Stimulated activated CD8-positive, alpha-beta memory T cell treated with anti-CD3 and anti-CD28 coated beads, Interleukin-4, amount 100 ng/mL, for 4 hours (primary cell): ENCODE measurements at places on chromosomes 4 and X.

GRCh38 chr4:184473499-184474262 lies 669 bp downstream of the IRF2 start:
- DNase-seq: no peak

DNA sequence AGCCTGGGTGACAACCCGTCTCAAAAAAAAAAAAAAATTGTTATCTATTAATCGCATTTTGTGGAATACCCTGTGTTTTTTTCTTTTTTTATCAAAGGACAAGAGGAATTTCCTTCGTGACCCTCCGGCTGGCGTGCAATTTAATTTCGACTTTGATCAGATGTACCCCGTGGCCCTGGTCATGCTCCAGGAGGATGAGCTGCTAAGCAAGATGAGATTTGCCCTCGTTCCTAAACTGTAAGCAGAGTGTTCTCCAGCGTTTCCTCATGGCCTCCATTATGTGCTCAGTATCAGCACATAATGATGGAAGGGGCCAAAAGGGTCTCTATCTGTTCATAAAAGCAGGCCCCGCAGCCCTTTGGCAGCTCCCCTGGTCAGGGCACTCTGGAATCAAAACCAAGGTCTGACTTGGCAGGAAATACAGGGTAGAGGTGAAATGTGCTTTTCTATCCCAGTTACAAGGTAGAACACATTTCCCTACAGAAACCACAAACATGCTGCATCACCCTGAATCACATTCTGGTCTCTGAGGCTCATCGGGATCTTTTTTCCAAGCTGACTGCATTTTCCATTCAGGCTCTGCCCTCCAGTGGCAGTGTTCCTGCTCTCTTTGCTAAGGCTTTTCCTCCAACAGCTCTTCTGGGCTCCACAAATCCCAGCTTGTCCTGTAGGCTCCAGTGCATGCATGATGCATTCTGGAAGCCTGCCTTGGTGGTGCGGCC lies 24.4 kb downstream of the SYAP1 start:
- no peak for DNase-seq

DNA sequence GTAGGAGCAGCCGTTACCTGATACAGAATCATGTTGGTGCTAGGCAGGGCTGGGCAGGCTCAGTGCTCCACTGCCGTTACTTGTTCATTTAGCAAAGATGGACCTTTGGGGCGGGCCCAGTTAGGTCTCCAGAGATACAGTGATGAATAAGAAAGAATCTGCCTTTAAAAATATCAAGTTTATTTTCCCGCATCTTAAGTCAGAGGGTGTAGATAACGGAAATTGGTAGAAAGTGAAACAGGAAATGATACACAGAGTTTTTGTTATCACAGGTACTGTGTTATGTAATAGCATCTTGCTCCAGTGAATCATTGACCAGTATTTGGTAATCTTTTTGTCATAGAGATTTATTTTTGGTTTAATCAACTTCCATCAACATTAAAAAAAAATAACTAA lies 5.5 kb downstream of the TMEM131L start:
- no peak for DNase-seq

- no peak for DNase-seq
Measured at GRCh38 chr4:186820391-186820891, 96.8 kb upstream of the FAT1 start.

DNA sequence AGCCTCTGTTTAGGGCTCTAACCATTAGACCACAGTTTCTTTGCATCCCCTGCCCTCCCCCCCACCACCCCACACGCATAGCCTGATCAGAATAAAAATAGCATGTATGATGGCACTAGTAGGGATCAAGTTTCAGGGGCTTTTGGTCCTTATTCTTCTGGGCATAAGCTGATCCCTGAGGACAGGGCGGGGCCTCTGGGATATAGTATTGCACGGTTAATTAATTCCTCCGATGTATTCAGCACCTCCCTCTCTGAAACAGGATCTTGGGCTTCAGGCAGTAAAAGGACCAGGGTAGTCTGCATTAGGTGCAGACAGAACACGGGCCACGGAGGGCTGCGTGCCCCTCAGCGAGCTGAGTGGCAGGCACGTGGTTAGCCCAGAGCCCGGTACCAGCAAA lies 57.1 kb downstream of the ELF4 start:
- no peak for DNase-seq

DNA sequence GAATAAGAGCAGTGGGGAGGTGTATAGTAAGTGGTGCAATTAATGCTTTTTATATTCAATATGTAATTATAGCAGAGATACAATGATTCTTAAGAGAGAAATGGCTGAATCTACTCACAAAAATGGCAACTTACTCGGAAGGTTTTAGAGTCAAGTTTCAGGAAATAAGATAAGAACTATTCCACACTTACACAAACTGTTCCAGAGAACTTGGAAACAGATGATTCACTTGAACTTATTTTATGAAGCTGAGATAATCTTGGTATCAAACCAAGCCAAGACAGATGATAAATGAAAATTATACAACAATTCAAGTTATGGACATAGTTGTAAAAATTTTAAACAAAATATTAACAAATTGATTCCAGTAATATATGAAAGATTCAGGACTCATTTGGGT lies 311.3 kb upstream of the HS3ST1 start:
- DNase-seq: no peak

- DNase-seq: no peak
Measured at GRCh38 chr4:52868133-52868532, 6.0 kb downstream of the RASL11B start.

DNA sequence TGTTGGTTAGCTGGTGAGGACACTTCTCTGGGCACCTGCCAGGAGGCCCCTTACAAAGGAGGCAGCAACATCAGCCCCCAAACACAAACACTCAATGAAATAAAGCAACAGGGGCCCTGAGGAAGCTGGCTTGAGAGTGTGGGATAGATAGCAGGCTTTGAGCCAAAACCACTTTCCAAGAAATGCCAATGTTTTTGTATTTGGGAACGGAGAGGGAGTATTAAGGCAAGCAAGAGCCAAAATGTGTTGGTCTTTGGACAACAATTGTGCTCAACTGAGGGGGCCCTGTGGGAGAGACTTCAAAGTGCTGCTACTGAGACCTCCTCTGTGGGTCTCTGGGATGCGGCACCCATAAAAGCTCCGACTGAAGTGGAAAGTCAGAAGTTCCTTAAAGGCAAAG lies 41.0 kb downstream of the RAI2 start:
- no peak for DNase-seq

DNA sequence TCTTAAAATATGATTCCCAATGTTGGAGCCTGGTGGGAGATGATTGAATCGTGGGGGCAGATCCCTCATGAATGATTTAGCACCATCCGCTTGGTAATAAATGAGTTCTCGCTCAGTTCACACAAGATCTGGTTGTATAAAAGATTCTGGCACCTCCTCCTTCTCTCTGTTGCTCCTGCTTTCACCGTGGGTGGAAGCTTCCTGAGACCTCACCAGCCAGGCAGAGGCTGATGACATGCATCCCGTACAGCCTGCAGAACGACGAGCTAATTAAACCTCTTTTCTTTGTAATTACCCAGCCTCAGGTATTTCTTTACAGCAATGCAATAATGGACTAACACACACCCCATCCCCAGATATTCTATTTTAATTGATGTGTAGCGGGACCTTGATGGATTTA lies 162.2 kb downstream of the NPFFR2 start:
- DNase-seq: no peak

DNA sequence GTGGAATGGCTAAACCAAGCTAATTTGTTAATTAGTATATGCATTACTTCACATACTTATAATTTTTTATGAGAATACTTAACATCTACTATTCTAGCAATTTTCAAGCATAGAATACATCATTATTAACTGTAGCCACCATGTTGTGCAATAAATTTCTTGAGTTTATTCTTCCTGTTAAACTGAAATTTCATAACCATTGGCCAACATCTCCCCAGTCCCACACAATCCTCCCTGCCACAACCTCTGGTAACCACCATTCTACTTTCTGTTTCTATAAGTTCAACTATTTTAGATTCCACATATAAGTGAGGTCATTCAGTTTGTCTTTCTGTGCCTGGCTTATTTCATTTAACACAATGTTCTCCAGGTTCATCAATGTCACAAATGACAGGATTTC lies 208.5 kb downstream of the PPP4R3C start:
- no peak for DNase-seq

- DNase-seq: no peak
Measured at GRCh38 chrX:69080855-69081465, 84.3 kb downstream of the PJA1 start.

- no peak for DNase-seq
Measured at GRCh38 chr4:37567836-37568235, 118.3 kb downstream of the RELL1 start.

DNA sequence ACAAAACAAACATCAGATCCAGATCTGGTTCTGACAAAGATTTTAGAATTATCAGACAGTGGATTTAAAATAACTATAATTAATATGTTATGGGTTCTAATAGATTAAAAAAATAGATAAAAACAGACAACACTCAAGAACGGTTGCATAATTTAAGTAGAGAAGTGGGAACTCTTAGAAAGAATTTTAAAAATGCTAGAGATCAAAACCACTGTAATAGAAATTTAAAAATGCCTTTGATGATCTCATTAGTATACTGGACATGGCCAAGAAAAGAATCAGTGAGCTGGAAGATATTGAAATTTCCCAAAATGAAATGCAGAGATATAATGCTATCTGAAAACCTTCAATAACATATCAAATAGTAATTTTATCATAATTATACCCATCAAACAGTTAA lies 28.3 kb upstream of the DYNLT3 start:
- DNase-seq: no peak

DNA sequence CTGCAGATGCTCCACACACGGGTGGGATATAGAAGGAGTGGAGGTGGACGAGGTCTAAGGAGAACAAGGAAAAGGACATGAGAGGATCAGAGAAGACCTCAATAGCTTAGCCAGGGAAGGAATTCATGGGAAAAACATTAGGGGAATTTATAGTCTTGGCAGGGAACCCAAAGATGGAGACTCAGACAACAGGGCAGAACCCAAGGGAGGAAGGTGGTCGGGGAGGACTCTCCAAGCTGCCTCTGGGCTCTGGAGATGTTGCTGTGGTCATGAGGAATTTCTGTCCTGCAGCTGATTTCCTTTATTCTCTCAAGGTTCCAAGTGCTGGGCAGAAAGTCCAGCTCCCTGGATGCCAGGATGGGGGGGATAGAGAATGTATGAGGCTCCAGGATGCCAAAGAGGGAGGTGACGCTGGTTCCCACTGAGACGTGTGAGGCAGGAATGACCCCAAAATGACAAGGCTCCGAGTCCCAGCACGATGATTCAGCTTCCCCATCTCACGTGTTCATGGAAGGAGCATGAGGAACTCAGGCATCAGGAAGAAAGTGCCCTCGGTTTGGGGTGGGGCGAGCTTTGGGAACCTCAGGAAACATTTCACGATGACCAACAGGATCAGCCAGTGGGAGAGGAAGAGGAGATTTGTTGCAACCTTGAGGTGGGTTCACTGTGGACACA lies 57.0 kb upstream of the PPP2R3B start:
- no peak for DNase-seq

GRCh38 chrX:68682790-68683189 lies 35.3 kb downstream of the STARD8 start:
- DNase-seq: no peak

DNA sequence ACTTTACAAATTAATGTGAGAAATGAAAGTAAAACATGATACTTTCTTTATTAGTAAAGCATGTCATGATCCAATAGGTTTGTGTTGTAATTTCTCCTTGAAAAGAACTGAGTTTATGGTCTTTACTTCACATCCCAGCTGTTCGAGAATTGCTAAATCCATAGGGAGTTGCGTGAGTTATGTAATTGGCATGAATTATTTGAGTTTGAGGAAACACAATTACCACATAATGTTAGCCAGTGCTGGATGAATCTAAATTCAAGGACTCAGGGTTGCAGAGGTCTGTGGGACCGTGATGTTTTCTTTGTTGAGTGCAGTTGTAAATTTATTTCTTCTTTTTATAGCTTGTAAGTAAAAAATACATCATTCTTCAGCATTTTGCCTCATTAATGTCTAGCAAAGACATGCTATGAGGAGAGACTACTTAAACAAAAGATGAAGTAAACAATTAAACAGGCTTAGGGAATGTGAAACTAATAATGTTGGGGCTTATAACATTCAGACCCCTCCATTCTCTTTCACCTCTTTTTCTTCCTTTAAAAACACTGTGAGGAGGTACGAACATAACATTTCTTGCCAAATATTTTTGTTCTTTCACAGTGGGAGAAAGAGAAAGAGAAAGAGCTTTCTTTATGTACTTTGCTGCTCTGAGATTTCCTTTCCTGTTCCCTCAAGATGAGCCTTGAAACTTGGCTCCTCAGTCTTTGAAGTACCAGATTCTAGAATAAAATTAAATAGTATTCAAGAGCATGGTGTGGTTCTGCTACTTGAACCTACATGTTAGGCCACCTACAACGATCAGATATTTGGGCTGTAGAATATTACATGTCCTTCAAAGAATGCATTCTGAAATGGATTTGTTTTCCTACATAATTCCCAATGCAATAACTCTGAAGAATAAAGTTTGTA lies 159.6 kb upstream of the ANK2 start:
- DNase-seq: no peak

GRCh38 chrX:133921764-133922389 lies 63.5 kb downstream of the GPC3 start:
- DNase-seq: no peak

DNA sequence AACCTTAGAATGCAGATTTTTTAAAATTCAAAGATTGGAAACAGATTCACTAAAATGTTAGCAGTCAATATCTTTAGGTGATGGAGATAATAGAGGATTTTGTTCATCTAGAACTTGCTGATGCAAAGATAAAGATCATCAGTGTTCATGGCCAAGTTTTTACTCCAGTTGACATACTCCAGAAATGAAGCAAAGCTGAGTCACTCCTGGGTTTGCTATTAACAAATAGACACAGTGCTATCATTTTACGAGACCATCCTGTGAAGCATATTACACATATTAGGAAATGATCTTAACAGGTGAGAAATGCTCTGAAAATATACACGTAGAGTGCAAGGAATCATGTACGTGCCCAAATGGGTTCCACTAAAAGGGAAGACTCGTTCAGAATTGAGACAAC lies 170.6 kb upstream of the FAM9B start:
- DNase-seq: no peak
